Immature natural killer cell (primary cell): ENCODE measurements at places on chromosomes 3 and 15.
A peak's percentile ranks its signal among the peaks of the same experiment; 100 is the strongest.

GRCh38 chr15:88894348-88894818 is 961 bp downstream of the HAPLN3 start:
- peak; percentile 46 for DNase-seq

GRCh38 chr3:25910997-25911396 is 121.1 kb downstream of the OXSM start:
- no peak for DNase-seq

- DNase-seq: no peak
Measured at GRCh38 chr3:46847744-46848143, 15.5 kb downstream of the MYL3 start.

- DNase-seq: peak; percentile 30
Measured at GRCh38 chr3:183895296-183895695, 10.6 kb upstream of the PARL start.

DNA sequence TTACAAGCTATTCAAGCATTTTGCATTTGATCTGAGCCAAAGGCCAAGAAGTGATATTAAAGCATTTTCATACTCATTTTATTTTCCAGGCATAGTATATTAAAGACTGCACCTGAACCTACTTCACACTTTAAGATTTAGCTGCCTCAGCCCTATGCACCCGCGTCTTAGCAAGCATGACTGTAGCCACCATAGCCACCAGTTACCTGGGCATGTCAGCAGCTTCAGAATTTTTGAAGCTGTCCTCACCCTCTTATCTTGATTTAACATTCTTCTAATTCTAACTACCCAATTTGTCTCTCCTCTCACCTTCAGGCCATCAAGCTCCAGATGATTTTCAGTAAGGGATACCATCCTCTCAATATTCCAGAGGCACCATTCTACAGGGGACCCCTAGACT is 39.1 kb upstream of the KLHL6 start:
- no peak for DNase-seq

DNA sequence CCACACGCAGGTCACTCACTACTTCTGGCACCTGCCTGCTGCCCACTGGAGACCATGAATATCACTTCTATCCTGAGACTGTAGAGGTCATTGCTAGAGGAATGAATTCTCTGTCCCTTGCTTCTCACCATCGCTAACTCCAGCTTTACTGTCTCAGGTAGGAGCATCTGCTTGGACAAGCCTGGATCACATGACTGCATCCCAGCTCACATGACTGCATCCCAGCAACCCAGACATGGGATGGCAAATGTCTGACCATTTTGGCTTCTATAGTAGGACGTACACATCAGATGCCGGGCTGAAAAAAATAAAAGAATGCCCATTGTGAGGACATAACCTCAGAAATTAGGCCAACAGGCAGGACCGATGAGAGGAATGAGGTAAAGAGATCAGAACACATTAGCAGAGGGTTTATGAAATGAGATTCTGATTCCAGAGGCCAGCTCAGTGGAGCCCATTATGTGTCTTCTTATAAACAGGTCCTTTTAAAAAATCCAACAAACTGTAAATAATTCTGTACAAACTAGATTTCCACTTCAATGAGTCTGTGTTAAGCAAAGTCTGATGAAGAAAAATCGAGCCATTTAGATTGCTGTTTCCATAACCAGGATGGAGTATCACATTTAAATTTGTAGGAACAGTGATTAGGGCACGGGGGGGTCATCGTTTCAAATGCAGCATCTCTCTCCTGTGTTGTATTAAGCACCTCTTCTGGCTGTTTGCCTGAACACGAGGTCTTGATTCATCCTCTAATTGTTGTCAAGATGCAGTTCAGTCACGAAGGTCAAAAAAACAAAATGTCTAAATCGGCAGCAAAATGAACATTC is 126.7 kb downstream of the MTHFS start:
- no peak for DNase-seq

- DNase-seq: no peak
Measured at GRCh38 chr3:102060814-102061213, 211.5 kb downstream of the NFKBIZ start.

DNA sequence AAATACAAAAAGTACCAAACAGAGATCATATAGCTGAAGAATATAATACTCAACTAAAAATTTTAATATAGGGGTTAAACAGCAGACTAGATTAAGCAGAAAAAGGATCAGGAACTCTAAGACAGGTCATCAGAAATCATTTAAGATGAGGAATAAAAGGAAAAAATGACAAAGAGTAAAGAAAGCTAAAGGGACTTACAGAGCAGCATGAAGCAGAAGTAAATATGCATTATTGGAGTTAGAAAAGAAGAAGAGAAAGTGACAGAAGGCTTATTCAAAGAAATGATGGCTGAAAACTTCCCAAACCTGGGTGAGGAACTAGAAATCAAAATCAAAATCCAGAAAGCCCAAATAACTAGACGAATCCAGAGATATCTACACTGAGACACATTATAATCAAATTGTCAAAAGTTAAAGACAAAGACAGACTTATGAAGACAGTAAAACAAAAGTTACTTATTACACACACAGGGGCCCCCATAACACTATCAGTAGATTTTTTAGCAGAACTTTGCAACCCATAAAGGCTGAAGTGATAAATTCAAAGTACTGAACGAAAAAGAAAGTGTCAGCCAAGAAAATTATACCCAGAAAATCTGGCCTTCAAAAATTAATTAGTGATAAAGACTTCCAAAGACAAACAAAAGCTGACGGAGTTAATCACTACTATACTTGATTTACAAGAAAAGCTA is 95.6 kb downstream of the SCAPER start:
- no peak for DNase-seq

GRCh38 chr3:46558184-46559043 is 7.7 kb downstream of the LRRC2 start:
- DNase-seq: peak; percentile 66

- peak; percentile 83 for DNase-seq
Measured at GRCh38 chr3:14424711-14425580, 22.5 kb downstream of the SLC6A6 start.

GRCh38 chr15:90859234-90860131 is 8.9 kb upstream of the FURIN start:
- DNase-seq: no peak

GRCh38 chr3:29456901-29457300 is 176.0 kb downstream of the RBMS3 start:
- no peak for DNase-seq

DNA sequence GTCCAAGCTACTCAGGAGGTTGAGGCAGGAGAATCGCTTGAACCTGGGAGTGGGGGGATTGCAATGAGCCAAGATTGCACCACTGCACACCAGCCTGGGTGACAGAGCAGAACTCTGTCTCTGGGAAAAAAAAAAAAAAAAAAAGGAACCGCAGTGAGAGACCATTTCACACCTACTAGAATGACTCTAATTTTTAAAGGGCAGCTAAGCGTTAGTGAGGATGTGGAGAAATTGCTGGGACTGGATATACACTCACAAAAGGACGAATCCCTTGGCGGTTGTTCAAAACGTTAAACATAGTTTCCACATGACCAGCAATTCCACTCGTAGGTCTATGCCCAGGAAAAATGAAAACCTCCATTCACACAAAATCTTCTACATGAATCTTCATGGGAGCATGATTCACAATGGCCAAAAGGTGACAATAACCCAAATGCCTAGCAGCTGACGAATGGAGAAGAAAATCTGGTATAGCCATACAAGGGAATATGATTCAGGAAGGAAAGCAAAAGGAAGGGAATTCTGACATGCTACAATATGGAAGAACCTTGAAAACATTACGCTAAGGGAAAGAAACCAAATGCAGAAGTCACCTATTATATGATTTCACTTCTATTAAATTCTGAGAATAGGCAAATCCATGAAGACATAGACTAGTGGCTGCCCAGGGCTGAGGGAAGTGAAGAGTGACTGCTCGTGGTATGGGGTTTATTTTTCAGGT is 127.0 kb downstream of the CHSY1 start:
- DNase-seq: no peak

GRCh38 chr15:58793862-58794261 is 22.8 kb downstream of the MINDY2 start:
- DNase-seq: no peak

DNA sequence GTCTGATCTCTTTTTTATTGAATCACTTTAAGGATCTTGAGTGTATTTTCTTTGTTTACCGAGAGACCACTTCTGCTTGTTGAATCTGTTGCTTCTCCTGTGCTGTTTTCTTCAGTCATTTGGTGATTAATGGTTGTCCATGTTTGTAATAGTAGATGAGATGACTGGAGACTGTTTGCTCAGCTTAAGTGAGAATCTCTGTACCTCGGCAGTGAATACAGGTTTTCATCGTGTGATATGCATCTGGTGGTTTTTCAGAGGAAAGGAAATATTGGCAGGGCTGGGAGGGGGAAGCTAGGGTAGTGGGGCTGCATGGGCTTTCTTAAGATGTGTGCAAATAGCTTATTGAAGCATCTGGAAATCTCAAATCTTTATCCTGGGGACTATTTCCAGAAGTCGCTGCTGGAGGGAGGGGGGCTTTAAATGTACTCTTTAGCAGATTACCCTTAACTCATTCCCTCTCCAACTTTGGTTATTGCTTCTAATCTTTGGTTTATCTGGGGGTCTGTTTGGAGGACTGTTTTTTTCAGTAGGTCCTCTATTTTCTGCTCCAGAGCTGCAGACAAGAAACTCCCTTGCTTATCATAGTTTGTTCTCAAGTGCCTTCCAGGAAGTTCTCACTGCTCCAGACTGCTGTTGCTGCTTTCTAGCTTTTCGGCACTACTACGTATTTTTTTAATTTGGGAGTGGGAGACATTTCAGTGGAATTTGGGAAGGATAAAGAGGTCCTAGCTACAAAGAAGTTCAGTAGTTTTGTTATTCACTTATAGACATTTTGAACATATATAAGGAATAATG is 19.4 kb downstream of the CMTM8 start:
- no peak for DNase-seq

- DNase-seq: no peak
Measured at GRCh38 chr3:99774467-99774866, 43.2 kb upstream of the CMSS1 start.
